CD8-positive, alpha-beta memory T cell (primary cell): ENCODE measurements at places on chromosomes 16 and 17. TPM values are rescaled to one million over a fixed set of nuclear protein-coding genes. Genes with fewer than 3 reads are reported as not detected.

GRCh38 chr17:4040784-4041183, 76.5 kb upstream of the ATP2A3 start:
- DNase-seq = no peak

- no peak for DNase-seq
Observed at GRCh38 chr17:21072745-21073197, 30.0 kb upstream of the USP22 start.

DNA sequence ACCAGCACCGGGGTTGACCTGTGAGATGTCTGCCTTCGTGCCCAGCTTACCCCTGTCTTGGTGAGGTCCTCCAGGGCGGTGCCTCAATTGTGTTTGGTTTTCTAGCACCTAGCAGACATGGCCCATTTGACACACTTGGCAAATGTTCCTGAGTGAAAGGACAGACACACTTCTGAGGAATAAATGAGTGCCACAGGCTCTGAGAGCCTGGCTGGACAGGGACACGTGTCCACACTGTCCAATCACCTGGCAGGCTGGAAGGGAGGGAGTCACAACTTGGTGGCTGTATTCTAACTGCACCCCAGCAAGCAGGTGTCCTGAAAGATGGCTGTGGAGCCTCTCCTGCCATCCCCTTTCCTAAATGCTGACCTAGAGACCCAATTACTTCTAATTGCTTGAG, 7.4 kb downstream of the MAP3K14 start:
- DNase-seq = no peak

GRCh38 chr16:28098171-28098958, 34.9 kb upstream of the GSG1L start:
- DNase-seq = no peak

DNA sequence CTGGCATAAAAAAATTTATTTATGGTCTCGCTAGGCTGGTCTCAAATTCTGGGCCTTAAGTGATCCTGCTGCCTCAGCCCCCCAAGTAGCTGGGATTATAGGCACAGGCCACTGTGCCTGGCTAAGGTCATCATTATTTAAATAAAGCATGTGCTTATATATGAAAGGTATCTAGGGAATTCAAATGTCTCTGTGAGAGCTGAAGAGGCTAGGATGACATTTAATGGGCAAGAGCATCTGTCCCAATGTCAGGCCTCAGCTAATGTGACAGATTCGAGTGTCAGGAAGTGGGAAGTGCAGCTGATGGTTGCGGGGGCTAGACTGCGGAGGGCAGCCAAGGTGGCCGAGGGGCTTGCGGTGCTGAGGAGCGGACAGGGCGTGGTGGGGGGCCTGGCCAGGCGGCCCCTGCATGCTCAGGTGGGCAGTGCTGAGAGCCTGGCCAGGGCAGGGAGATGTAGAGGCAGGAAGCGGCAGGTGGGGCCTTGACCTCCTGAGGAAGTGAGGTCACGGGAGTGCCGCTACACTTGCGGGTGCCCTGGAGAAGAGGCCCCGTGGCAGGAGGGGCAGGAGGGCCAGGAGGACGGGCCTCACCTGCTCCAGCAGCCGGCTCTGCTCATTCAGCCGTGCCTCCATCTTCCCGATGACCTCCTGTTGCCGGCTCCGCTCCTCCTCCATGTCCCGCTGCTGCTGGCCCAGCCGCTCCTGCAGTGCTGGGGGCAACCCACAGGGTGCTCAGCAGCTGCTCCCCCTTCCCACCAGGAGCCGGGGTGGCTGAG, 12.6 kb upstream of the MRPL38 start:
- DNase-seq = no peak

- no peak for DNase-seq
Observed at GRCh38 chr17:76088041-76088867, 9.3 kb downstream of the ZACN start.

CIITA gene
- 11.9 TPM for total RNA-seq

DNA sequence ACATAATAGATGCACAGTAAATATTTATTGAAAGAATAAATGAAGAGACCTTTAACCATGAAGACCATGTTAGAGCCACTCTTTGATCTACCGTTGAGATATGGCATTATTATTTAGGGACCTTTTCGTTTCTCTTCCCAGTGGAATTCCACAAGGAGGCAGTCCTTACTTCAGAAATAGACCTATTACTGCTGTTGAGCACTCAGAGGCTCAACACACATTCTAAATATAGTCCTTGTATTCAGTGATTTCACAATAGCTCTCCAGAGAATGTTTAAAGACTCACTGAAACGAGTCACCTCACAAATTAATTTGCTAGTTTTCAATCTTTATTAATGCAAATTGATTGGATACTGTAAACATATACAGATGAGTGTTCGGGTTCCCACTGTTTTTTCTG, 603.8 kb downstream of the CDH8 start:
- no peak for DNase-seq

GRCh38 chr16:47987136-47987535, 168.7 kb downstream of the ABCC12 start:
- DNase-seq = no peak

DNA sequence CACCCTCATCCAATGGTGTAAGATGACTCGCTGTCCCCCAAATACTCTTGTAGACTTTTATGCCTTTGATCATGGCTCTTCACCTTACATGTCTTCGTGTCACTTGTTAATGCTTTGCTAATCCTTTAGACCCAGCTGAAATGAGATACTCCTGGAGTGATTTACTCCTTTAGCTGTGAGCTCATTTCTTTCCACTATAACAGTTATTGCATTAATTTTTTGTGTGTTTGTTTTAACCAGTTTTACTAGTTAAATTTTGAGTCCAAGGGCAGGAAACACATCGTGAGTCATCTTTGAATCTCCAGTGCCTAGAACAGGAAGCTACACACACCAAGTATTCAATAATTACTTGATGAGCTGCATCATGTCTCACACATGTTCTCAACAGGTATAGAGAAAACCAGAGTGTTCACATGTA, 6.5 kb upstream of the CTCF start:
- peak; percentile 30 for DNase-seq

GRCh38 chr17:20998571-20999043, 44.2 kb downstream of the USP22 start:
- no peak for DNase-seq

GRCh38 chr16:61814726-61815347, 221.4 kb downstream of the CDH8 start:
- DNase-seq = no peak

GRCh38 chr17:34412965-34413441, 50.0 kb upstream of the CCL1 start:
- no peak for DNase-seq

GRCh38 chr16:89586218-89586617, 10.7 kb downstream of the CPNE7 start:
- DNase-seq = no peak

GRCh38 chr17:64984851-64985521, 65.7 kb upstream of the LRRC37A3 start:
- DNase-seq = peak; percentile 82

HOXB2 gene
- 18.3 TPM for total RNA-seq

ATP2C2 gene
- not detected for total RNA-seq

DNA sequence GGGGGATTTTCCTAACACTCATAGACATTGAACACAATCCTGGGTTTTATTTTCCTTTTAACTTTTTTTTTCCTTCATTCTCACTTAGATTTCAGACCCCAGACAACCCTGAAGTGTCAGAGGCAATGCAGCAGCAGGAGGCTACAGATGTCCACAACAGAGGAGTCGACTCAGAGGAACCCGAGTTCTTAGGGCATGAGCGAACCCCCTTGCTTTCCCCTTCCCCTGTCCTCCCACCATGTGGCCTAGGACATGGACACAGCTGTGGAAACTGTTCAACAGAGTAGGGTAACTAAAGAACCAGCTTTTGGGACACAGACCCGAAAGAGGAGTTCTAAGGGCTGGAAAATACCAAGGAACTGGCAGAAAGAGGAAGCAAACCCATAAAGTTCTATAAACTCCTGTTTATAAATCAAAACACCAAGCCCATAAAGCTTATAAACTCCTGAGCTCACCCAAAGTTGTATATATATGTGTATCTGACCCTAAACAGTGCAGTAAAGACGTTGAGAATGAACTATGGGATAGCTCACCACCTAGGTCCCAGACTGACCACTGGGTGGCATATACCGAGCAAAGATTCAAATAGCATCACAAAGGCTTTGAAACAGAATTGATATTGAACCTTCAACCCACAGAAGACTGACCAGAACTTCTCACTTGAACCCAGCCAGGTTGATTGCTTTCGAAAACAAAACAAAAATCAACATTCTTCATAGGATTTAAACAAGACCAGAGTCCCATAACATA, 33.9 kb downstream of the CMTM4 start:
- no peak for DNase-seq

DNA sequence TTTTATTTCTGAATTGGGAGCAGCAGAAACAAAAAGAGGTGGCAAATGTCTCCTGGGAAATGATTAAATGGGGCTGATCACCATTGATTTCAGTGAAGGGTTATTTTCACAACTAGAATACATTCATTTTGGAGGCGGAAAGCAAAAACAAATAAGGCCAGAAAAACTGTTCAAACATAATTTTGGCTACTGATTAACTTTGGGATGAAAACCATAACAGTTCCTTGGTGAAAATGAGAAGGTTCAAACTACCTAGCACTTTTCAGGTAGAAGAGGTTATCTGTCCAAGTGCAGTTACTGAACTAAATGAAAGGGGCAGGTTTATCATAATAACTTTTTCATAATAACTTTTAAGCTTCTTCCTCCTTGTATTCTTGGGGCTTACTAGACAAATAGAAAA, 718.5 kb downstream of the CDH11 start:
- no peak for DNase-seq

CDH13 gene
- not detected for total RNA-seq

DNA sequence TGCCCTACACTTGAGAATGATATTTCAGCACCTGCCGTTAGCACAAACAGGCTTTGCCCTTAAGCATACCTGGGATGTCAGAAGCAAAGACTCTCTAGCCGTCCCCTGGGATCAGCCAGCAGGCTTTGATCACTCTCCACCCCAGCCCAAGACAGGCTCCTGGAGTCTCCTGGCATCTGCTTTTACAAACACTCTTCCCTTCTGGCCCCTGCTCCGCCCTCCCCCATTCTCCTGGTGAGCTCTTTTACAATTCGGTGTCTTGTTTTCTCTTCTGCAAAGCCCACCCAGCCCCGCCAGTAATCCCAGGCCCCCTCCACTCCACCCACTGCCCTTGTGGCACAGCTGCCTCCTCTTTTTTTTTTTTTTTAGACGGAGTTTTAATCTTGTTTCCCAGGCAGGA, 50.4 kb downstream of the KATNIP start:
- no peak for DNase-seq

DNA sequence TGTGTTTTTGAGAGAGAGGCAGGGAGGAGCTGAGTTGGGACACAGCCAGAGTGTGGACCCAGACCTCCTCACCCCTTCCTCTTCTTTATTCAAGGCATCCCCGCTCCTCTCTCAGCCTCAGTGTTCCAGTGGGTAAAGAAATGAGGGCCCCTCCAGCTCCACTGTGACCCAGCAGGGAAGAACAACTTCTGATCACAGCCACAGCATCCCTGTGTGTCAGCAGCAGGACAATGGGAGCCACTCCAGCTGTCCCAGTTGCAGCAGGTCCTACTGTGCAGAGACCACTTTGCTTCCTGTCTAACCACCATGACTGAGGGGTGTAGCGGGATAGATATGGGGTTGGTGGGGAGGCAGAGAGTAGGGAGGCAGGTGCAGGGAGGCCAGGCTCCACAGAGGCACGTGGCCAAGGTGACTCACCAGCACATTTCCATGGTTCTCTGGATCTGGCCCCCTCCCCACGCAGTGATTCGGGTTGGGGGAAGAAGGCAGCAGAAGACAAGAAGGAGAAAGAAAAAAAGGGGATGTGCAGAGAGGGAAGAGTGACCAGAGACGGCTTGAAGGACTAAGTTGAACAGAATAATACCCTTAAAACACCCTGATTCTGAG, 24.5 kb downstream of the PIK3R5 start:
- no peak for DNase-seq

- peak; percentile 92 for DNase-seq
Observed at GRCh38 chr16:89700100-89700648, 1.3 kb downstream of the SPATA2L start.

DNA sequence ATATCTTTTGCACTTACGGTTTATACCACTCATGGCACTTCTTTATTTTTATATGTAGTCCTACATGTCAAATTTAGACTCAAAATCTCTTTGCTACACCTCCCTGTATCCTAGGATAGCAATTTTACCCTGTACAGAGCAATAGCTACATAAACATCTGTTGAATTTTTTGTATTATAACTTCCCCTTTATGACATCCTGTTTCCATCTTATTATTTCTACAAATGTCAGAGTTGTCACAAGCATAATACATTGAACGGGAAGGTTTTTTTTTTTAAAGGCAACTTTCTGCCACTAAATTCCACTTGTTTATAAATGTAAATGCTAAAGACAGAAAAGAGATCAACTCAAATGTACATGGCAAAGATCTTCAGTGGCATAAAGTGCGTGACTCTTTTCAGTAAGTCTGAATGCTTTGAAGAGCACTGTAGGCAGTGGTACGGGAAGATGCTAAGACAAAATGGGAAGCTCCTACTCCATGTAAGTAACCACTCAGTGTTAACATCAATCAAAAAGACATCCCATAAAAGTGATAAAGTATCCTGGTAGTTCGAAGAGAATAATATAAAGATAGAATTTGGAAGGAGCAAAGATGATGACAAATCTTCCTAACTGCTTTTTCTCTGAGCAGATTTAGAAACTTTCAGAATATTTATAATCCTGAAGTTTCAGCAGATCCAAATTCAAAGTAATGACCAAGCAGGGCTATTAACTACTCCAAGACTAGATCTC, 26.8 kb downstream of the GNA13 start:
- no peak for DNase-seq

- DNase-seq = peak; percentile 91
Observed at GRCh38 chr16:68310774-68311511, at the start of the genes PRMT7 and SLC7A6OS. PRMT7 (plus strand) TSS chr16:68311019; CDS start chr16:68315980, 4,961 bp downstream. SLC7A6OS (minus strand) TSS chr16:68310946; CDS start chr16:68310926, 20 bp downstream.

ACSM5 gene
- total RNA-seq = not detected

MT1G gene
- total RNA-seq = 41.0 TPM

ZNF624 gene
- total RNA-seq = 5.8 TPM

NPIPA7 gene
- 11.1 TPM for total RNA-seq

DNA sequence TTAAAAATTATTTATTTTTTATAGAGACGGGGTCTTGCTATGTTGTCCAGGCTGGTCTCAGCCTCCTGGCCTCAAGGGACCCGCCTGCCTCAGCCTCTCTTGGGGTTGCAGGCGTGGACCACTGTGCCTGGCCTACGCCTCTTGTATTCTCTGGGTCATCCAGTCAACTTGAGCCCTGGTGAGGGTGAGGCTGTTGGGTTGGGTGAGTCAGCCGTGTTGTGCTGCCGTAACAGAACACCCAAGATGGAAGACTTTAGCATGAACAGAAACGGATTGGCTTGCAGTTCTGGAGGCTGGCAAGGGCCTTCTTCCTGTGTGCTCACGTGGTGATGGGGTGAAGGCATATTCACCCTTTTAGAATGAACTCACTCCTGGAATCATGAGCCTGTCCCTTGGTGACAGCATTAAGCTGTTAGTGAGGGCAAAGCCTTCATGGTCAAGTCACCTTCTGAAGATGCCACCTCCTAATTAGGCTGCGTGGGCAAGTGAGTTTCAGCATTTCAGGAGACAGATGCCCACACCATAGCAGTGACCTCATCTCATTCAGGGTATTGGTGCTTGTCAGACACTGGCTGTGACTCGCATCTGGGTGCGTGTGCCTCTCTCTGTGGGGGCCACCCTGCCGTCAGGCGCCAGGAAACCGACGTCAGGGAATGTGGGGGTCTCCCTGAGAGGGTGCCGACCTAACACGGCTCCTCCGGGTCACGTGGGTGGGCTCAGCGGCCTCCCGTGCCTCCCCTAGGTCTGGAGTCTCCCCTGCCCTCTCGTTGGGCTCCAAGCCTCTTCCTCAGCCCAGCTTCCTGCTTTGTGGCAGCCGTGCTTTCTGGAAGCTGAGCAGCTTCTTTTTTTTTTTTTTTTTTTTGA, 49.8 kb downstream of the WDR45B start:
- no peak for DNase-seq
